ENCODE measurements at places on chromosomes 12 and 14. TPM values are rescaled to one million over a fixed set of nuclear protein-coding genes. Genes with fewer than 3 reads are reported as not detected.

The EFS gene
- not detected for total RNA-seq

DNA sequence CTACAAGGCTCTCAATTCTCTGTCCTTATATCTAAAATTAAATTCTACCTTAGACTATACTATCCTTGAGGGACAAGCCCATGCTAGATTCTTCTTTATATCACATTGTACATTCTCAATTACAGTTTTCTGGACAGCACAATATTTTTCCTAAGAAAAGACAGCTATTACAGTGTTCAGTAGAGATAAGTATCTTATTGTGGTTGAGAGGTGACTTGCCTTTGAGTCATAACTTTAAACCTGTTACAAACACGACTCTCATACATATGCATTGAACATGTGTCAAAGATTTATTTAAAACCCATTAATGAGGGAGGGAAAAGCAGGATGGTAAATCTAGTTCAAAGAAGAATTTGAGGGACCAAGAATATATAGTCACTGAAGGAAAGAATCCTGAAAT, 61.1 kb downstream of the TPH2 start:
- H3K4me3 ChIP-seq: no peak overlapping the region
- no peak for DNase-seq
- H3K27me3 ChIP-seq: no peaks in the 10 kb centered on the region
- H3K27ac ChIP-seq: no peak overlapping the region
- no peaks in the 10 kb centered on the region for H3K36me3 ChIP-seq
- no peaks in the 10 kb centered on the region for H3K4me1 ChIP-seq

- H3K4me3 ChIP-seq: no peak overlapping the region
- no peaks in the 10 kb centered on the region for H3K36me3 ChIP-seq
- H3K4me1 ChIP-seq: peaks cover 5% of the 10 kb centered on the region
Observed at GRCh38 chr12:120367924-120368788, 808 bp downstream of the MSI1 start.

GRCh38 chr12:19967001-19967400, 401.3 kb upstream of the PDE3A start:
- DNase-seq: no peak
- H3K4me1 ChIP-seq: no peaks in the 10 kb centered on the region
- H3K27me3 ChIP-seq: no peaks in the 10 kb centered on the region
- H3K27ac ChIP-seq: no peak overlapping the region

- no peaks in the 10 kb centered on the region for H3K36me3 ChIP-seq
- no peak overlapping the region for H3K4me3 ChIP-seq
Observed at GRCh38 chr12:6699259-6699988, 1.2 kb downstream of the PIANP start.

- DNase-seq: peak; percentile 81
- H3K4me1 ChIP-seq: peaks cover 38% of the 10 kb centered on the region
- H3K27me3 ChIP-seq: no peaks in the 10 kb centered on the region
- H3K36me3 ChIP-seq: peaks cover 22% of the 10 kb centered on the region
- no peak overlapping the region for H3K4me3 ChIP-seq
Observed at GRCh38 chr14:60151715-60152114, 13.5 kb downstream of the DHRS7 start.

DNA sequence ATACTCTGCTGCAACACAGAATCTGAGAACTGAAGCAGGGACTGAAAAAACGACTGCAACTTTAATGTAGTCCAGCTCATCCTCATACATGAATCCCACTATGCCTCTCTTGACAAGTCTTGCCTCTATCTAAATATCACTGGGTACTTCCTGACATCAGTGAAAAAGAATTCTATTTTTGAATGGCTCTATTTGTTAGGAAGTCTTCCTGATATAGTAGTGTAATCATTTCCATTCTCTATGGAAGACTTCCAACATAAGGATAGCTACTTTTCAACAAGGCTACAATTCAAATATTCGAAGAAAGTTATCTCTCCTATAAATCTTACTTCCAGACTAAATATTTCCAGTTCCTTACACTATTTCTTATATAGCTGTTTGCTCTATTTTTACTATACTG, 167.5 kb downstream of the MDGA2 start:
- H3K27ac ChIP-seq: no peak overlapping the region
- H3K4me3 ChIP-seq: no peak overlapping the region
- H3K36me3 ChIP-seq: no peaks in the 10 kb centered on the region

The ASCL1 gene
- not detected for total RNA-seq

GRCh38 chr12:104164634-104165033, 26.6 kb upstream of the NFYB start:
- no peaks in the 10 kb centered on the region for H3K36me3 ChIP-seq
- DNase-seq: no peak
- no peaks in the 10 kb centered on the region for H3K4me1 ChIP-seq
- H3K4me3 ChIP-seq: no peak overlapping the region
- no peaks in the 10 kb centered on the region for H3K27me3 ChIP-seq

DNA sequence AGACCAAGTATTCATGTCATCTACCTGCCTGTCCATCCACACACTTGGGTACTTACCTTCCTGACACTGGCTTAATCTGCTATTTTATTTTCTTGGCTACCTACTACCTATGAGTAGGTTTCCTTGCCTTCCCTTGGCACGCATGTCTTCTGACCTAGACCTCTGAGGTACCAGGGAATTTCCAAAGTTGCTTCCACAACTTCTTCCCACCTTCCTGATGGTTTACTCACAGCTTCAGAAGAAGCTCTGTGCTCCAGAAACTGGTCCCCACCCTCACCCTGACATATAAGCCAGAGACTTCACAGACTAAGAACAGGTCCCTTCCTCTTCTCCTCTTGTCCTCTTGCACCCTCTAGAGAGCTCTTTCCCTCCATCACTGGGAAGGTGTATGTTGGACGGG, 35.7 kb upstream of the DDX11 start:
- H3K4me3 ChIP-seq: no peak overlapping the region
- H3K4me1 ChIP-seq: no peaks in the 10 kb centered on the region
- DNase-seq: no peak
- H3K27me3 ChIP-seq: no peaks in the 10 kb centered on the region
- H3K27ac ChIP-seq: no peak overlapping the region
- no peaks in the 10 kb centered on the region for H3K36me3 ChIP-seq
